ENCODE measurements at places on chromosomes 3 and 15. TPM values are rescaled to one million over a fixed set of nuclear protein-coding genes. Genes with fewer than 3 reads are reported as not detected.

- no peaks in the 10 kb centered on the region for H3K36me3 ChIP-seq
- H3K27ac ChIP-seq, result peak overlapping the region; percentile 58
- DNase-seq, result peak; percentile 74
- H3K4me1 ChIP-seq, result peaks cover 50% of the 10 kb centered on the region
- H3K4me3 ChIP-seq, result peak overlapping the region; percentile 84
Observed at GRCh38 chr15:90001683-90002427, 731 bp downstream of the ZNF710 start.

- no peaks in the 10 kb centered on the region for H3K4me1 ChIP-seq
- no peaks in the 10 kb centered on the region for H3K27me3 ChIP-seq
- peaks cover 14% of the 10 kb centered on the region for H3K36me3 ChIP-seq
- no peak for DNase-seq
Observed at GRCh38 chr15:83036253-83036652, 24.8 kb upstream of the C15orf40 start.

DNA sequence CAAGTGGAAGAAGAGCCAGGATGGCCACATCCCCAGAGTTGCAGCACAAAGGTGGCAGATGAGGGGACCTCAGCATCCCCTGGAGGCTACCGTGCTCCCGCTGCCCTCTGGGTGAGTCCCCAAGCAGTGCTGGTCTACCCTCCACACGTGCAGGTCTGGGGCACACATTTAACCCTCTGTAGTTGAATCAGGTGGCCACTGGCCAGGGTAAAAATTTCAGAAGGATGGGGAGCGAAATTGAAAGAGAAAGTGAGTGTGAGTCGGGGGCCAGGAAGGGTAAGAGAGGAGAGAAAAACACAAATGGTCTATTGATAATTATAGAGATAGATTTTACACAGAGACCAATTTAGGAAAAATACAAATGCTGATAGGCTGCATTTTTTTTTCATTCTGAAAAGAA, 139.5 kb upstream of the EIF1B start:
- DNase-seq, result no peak
- H3K27ac ChIP-seq, result no peak overlapping the region
- H3K4me3 ChIP-seq, result no peak overlapping the region
- H3K27me3 ChIP-seq, result no peaks in the 10 kb centered on the region
- H3K4me1 ChIP-seq, result peaks cover 4% of the 10 kb centered on the region

Gene POU1F1
- polyA plus RNA-seq, result not detected

DNA sequence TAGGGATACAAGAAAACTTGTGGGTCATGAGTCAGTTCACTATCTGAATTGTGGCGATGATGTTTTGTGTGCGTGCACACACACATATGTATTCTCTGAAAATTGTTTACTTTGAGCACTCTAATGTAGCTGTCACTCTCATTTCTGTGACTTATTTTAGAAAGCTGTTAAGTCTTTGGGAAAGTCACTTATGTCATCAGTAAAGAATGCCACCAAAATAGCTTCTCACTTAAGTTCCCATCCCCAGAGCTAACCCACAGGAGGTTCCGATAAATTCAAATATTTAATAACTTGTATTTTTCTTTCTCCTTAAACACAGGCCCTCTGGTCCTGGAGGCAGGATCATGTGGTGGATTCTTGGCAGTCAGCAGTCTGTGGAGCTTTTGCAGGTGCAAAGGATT, 138.3 kb downstream of the LRIG1 start:
- H3K4me3 ChIP-seq, result no peak overlapping the region
- no peaks in the 10 kb centered on the region for H3K27me3 ChIP-seq
- no peak overlapping the region for H3K27ac ChIP-seq
- no peaks in the 10 kb centered on the region for H3K36me3 ChIP-seq
- H3K4me1 ChIP-seq, result peaks cover 9% of the 10 kb centered on the region
- DNase-seq, result peak; percentile 40

Gene GRK7
- 0.08 TPM for polyA plus RNA-seq

DNA sequence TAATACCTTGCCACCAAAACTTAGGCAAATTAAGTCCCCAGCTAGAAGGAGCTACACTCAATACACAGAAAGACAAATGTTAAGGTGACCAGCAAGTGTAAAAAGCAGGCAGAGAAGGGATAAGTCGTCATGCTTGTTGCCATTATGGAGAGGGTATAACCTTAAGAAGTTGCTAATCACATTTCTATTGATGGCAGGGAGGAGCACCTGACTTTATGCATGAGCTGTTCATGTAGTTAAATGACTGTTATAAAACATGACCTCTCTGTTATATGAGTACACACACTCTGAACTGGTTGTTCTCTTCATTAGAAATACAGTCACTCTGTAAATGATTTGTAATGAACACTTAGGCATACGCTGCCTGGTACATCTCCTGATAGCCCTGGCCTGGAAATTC, 6.6 kb upstream of the CCNL1 start:
- peaks cover 2% of the 10 kb centered on the region for H3K4me1 ChIP-seq
- no peaks in the 10 kb centered on the region for H3K36me3 ChIP-seq
- no peak for DNase-seq
- no peak overlapping the region for H3K27ac ChIP-seq
- no peaks in the 10 kb centered on the region for H3K27me3 ChIP-seq
- H3K4me3 ChIP-seq, result no peak overlapping the region

GRCh38 chr15:38560456-38560926, 4.1 kb downstream of the RASGRP1 start:
- H3K36me3 ChIP-seq, result no peaks in the 10 kb centered on the region
- H3K27me3 ChIP-seq, result no peaks in the 10 kb centered on the region
- no peak overlapping the region for H3K4me3 ChIP-seq
- H3K4me1 ChIP-seq, result peaks cover 31% of the 10 kb centered on the region
- no peak for DNase-seq

Gene ATP10A
- polyA plus RNA-seq, result 20.4 TPM

GRCh38 chr3:107285197-107285596, 92.0 kb upstream of the CCDC54 start:
- peaks cover 16% of the 10 kb centered on the region for H3K4me1 ChIP-seq
- H3K27me3 ChIP-seq, result no peaks in the 10 kb centered on the region
- DNase-seq, result peak; percentile 55
- no peak overlapping the region for H3K4me3 ChIP-seq

DNA sequence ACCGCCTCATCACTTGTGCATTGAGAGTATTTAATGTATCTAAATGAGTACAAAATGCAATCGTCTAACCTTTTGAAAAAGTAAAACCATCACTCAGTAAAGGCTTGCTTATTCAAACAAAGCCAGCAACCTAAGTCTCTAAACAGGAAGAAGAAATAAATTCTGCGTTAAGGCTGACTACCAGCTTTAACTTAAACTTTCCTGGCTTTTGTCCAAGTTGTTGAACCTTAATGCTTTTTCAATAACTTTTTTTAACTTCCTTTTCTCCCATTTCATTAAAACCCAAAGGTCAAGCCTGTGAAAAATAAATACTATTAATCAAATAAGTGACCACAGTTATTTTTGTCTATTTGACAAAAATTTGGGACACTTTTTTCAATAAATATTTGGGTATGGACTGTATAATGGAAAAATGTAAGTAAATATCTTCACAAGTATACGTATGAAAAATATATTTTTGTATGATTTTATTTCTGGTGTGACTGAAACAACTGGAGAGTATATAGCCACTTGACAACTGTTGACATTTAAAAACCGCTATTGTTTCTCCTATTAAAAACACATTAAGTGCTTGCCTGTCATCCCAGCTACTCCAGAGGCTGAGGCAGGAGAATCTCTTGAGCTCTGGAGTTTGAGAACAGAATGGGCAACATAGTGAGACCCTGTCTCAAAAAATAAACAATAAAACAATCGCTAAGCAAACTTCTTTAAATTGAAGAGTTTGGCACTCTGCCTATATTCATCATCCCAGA, 2.9 kb downstream of the KLHL24 start:
- no peak for DNase-seq
- no peaks in the 10 kb centered on the region for H3K27me3 ChIP-seq
- H3K36me3 ChIP-seq, result no peaks in the 10 kb centered on the region
- no peak overlapping the region for H3K4me3 ChIP-seq
